Stimulated activated CD4-positive, alpha-beta T cell treated with anti-CD3 and anti-CD28 coated beads, Interleukin-2, amount 100 ng/mL, for 4 hours (primary cell): ENCODE measurements at places on chromosomes 7 and 10.

GRCh38 chr7:151837285-151838042 lies 39.5 kb downstream of the PRKAG2 start:
- no peak for DNase-seq

DNA sequence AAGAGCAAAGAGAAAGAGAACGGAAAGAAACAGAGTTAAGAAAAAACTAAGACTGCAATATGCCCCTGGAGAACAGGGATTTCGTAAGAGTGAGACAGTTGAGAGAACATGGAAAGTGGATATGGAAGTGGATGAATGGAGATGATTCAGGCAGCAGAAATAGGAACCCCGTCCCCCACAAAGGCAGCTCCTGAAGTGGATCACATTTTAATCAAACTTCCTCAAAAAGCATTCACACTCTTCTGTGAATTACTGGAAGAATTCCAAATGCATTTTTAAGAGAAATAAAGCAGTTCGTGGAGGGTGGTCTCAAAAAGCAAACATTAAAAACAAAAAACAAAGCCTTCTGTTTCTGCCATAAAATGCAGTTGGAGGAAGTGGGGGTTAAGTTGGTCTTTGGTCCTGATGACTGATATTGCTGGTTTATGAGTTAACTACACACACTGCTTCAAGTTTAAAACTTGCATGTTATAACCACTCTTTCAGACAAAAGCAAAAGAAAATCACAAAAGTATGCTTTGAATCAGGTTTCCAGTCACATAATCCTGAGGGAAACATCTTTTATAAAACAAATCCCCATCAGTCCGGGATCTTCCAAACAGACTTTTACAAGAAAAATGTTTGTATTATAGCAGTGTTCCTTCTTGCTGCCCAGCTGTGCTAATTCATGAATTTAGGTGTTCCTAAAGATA lies 214.3 kb downstream of the FANK1 start:
- no peak for DNase-seq

DNA sequence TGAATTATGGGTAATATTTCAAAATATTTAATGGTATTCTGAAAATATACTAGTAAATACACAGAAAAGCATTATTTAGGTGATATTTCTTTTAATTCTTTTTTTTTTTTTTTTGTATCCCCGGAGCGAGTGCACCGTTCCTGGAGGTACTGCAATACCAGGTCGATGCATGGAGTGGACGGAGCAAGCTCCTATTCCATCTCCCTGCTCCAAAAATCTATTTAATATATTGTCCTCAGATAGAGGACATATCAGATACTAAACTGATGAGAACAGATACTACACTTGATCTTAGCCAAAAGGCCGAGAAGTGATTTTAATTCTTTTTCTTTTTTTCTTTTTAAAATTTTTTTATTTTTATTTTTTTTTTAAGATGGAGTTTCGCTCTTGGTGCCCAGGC lies 10.8 kb downstream of the BTRC start:
- DNase-seq: no peak

- DNase-seq: no peak
These were observed 10.5 kb downstream of the DDC start for GRCh38 chr7:50554431-50555322.

GRCh38 chr7:55644567-55644966 lies 72.3 kb upstream of the VOPP1 start:
- DNase-seq: no peak

- DNase-seq: no peak
These were observed 393.7 kb upstream of the MBL2 start for GRCh38 chr10:53166325-53166724.

GRCh38 chr7:90645784-90646183 lies 49.7 kb downstream of the CDK14 start:
- DNase-seq: no peak
